RKO (cell line): ENCODE measurements at places on chromosomes 2 and 18.

DNA sequence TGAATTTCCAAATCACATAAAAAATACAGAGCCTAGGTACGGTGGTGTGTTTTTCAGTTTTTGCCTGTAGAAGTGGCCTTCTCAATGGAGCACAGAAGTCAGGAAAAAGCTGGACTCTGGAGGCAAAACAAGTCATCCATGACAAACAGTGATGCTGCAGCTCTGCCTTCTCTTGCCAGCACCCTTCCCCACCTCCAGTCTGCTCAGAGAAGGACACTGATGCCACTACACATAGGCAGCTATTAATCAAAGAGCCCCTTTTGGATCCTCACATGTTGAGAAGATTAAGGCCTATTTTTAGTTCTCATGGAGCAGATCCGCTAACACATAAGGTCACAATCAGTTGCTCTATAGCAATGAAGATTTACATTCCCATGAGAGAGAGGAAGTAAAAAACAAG lies 181.6 kb upstream of the GALNT5 start:
- no peak for DNase-seq

GRCh38 chr2:203774760-203775159 lies 68.3 kb downstream of the CD28 start:
- DNase-seq, result no peak

DNA sequence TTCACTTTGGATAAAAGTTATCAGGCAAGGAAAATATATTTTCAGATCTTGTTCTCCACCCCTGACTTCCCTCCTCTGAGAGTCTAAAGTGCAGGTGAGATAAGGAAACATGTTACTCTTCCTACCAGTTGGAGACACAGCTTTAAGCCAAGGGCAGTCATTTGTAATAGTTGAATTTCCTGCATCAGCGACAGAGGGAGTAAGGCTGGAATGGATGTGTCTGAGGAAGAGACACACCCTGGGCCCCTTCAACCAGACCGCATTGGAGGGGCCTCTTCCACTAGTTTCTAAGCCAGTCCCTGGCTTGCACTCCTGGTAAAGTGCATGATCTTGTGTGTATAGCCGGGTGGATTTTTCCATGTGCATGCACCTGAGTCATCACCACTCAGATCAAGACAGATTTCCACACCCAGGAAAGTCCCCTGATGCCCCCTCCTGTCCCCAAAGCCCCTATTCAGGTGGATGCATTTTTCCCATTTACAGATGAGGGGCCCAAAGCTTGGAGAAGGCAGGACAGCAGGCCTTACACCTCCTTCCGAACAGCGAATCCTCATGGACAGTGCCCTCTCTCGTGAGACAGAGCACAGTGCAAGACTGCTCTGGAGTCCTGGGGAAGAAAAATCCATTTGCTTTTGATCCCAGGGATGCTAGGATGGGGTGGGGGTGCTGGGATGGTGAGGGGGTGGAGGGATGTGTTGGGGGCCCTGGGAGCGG lies 66.7 kb upstream of the SH3RF3 start:
- no peak for DNase-seq

DNA sequence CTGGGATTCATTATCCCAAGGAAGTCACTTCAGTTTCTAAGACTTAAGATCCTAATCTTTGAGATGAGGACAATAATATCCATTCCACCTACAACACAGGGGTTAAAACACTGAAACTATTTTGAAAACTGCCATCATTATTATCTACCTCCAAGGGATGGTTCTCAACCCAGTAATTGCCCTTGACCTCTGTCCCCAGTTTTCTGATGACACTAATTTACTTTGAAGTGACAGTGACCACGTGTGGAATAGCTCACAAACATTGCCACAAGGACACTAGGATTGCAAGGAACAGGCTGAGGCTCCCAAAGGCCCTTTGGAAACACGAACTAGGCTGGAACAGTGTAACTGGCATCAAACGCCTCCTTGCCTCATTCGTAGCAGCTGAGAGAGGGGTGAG lies 78.4 kb downstream of the UXS1 start:
- DNase-seq, result no peak

DNA sequence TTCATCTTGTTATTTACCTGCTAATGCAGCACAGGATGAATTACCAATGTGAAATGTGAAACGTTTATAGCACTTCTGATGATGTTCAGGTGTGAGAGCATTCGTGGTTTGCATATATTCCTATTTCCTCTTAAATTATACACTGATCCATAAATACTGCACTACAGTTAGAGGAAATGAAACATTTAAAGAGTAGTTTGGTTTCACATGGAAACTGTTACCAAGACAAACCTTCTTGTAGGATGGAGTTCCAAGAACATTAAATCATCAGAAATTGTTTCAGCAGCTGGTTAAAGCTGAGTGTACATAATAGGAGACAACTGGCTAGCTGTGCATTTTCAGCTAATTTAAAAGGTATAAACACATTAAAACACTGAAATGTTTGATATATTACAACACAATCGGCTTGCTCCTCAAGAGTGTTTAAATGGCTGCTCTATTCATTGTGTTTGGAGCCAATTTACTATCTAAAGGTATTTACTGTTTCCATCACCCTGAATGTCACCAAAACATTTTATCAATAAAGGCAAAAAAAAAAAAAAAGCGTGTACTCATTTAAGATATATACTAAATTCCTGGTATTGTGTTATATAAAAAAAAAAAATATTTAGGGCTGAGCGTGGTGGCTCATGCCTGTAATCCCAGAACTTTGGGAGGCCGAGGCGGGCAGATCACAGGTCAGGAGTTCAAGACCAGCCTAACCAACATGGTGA lies 100.6 kb downstream of the DYM start:
- no peak for DNase-seq

DNA sequence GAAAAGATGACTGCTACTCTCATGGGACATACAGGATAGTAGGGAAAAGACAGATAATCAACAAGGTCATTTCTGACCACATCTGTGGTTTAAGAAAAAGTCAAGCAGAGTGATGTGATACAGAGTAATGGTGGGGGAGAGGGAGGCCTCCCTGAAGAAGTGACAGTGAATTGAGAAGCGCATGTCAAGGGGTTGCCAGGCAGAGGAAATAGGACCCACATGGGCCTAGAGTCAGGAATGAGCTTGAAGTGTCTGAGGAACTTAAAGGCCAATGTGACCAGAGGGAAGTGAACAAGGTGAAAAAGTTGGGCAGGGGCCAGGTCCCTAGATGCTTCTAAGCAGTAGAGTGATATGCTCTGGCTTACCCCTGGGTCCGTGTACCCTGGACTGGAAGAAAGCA lies 113.5 kb upstream of the PPP1CB start:
- no peak for DNase-seq
